Activated CD4-positive, alpha-beta T cell treated with anti-CD3 and anti-CD28 coated beads for 1 hour (primary cell): ENCODE measurements at places on chromosomes 4 and X.

GRCh38 chr4:7581477-7581876, 146.7 kb upstream of the PSAPL1 start:
- no peak for DNase-seq

DNA sequence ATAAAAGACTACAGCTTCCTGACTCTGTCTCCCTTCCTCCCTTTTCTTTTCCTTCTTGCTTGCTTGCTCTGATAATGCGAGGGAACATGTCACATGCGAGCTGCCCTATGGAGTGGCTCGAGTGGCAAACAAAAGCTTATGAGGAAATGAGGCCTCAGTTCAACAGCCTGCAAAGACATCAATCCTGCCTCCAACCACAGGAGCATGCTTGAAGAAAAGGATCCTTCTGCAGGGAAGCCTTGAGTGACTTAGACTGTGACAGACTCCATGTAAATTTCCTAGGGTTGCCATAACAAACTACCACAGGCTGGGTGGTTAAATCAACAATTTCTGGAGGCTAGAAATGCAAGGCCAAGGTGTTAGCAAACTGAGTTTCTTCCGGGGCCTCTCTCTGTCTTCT, 152.5 kb downstream of the NR3C2 start:
- no peak for DNase-seq

DNA sequence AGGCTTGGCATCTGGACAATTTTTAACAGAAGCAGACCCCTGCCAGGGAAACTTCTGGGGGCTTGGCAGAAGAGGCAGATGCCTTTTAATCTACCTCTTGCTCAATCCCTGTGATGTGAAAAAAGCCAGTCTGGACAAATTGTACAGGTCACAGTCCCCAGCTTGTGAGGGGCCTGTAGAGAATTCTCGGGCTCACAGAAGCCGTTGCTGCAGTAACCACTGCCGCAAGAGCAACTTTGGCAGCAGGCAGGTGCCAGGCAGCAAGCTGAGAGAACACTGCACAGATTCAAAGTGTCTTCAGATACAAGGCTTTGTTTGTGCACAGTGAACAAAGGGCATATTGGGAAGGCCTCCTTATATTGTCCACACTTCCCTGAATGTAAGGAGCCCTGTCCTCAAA, 11.7 kb downstream of the GPKOW start:
- no peak for DNase-seq

- no peak for DNase-seq
These were observed 149.3 kb upstream of the FABP2 start for GRCh38 chr4:119471259-119471658.

DNA sequence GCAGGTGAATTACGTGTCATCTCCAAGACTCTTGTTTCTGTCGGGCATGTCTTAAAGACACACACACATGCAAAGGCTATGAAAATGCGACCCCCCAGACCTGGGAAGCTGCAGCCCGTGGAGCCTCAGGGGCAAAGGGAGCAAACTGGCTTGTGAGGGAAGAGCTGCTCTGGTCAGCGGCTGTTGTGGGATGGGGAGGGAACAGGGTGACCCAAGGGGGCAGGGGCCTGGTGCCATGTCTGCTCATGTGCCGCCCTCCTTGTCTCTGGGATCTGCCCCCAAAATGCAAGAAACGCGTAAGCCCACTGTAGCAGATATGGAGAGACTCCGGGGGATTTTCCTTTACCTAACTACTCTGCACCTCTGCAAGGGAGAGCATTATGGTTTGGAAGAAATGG, 92.4 kb downstream of the PHKA2 start:
- no peak for DNase-seq

GRCh38 chrX:31459361-31459760, 387.5 kb upstream of the FTHL17 start:
- DNase-seq, result no peak

DNA sequence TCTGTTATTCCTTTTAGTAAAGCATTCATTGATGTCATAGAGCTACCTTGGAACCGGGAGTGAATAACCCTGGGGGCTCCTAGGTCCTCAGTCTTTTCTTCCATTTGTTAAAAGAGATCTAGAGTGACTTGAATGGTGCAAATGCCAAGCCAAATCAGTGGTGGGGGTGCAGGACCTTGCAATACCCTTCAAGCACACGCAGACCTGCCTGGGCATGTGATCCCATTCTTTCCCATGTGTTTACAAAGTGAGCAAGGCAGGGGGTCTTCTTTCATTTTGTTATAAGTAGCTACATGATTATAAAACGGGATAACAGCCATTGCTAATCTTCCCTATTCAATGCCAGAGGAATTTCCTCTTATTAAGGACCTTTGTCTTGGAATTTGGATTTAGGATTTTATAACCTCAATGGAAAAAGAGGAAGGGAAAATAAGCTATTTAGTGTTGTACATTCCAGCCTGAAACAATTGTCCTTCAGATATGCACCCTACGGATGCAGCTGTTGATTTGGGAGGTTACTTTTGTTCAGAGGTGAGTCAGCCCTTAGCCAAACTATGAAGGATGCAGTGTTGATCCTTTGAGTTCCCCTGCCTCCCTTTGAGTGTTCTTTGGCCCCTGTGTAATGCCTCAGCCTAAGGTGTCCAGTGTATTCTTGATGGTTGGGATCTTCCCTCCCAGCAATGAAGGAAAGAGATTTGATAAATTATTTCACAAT, 623.8 kb upstream of the HTR2C start:
- no peak for DNase-seq

- DNase-seq, result no peak
These were observed 33.4 kb downstream of the ARHGEF6 start for GRCh38 chrX:136747003-136747986.

DNA sequence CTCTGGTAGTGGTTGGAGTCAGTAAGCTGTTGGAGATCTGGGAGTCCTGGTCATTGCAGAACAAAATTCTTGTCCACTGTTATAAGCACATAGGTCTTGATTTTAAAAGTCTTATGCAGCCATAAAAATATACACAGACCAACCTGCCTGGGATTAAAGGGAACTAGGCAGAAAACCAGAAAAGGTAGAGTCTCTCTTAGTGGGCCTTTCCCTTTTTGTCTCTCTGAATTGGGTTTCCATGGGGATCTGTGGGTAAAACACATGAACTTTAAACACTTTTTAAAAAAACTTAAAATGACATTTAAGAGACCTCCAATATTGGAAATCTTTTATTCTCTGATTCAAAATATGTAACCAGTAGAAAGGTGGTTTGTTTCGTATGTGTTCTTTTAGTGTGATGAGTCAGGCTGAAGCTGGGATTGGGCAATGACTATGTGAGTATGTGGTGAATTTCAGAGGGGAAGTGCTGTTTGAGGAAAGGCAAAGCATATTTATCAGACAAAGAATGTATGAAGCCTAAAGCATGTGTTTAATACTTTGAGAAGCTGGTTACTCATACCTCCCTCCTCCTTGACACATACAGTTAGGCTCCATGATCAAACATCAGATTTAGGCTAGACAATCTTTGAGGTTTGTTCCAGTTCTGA, 29.6 kb downstream of the SLC16A2 start:
- DNase-seq, result no peak

GRCh38 chr4:5919571-5919970, 26.7 kb upstream of the CRMP1 start:
- no peak for DNase-seq

GRCh38 chrX:20527558-20528011, 260.9 kb upstream of the RPS6KA3 start:
- DNase-seq, result no peak

DNA sequence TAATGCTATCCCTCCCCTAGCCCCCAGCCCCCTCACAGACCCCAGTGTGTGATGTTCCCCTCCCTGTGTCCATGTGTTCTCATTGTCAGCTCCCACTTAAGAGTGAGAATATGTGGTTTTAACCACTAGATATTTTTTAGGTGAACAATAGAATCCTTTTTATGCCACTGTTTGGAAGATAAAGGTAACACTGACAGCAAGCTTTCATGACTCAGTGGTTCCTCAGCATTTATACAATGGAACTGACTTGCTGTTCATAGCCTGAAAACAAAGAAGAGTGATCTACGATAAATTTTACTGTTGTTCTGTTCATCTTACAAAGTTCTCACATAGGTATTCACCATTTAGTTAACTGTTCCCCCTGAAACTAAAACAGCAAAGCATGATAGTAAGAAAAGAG, 147.8 kb downstream of the ARHGAP10 start:
- DNase-seq, result no peak

- no peak for DNase-seq
These were observed 61.6 kb downstream of the GASK1B start for GRCh38 chr4:158111241-158111640.

DNA sequence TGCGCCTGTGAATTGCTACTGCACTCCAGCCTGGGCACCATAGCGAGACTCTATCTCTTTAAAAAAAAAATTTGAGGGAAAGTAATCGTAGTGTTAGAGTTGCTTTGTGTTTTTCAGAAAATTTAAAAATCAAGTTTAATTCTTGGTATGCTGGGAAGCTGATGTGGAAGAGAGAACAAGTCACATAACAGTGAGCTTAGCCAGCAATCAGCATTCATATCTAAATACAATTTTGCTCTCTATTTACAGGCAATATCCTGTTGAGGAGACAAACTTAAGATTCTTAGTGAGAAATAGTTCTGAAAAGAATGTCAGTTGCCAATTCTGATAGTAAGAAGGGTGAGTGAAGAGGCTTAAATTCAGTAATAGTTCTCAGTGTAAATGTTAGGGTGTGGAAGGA, 9.6 kb upstream of the NDUFC1 start:
- DNase-seq, result no peak

- DNase-seq, result no peak
These were observed 173.1 kb upstream of the SLIT2 start for GRCh38 chr4:20078644-20079043.

GRCh38 chrX:110242371-110242770, 75.5 kb downstream of the AMMECR1 start:
- no peak for DNase-seq
